ENCODE measurements at places on chromosomes 5 and 9.
A peak's percentile ranks its signal among the peaks of the same experiment; 100 is the strongest.

- DNase-seq: no peak
Measured at GRCh38 chr9:2083479-2083878, 68.3 kb downstream of the SMARCA2 start.

DNA sequence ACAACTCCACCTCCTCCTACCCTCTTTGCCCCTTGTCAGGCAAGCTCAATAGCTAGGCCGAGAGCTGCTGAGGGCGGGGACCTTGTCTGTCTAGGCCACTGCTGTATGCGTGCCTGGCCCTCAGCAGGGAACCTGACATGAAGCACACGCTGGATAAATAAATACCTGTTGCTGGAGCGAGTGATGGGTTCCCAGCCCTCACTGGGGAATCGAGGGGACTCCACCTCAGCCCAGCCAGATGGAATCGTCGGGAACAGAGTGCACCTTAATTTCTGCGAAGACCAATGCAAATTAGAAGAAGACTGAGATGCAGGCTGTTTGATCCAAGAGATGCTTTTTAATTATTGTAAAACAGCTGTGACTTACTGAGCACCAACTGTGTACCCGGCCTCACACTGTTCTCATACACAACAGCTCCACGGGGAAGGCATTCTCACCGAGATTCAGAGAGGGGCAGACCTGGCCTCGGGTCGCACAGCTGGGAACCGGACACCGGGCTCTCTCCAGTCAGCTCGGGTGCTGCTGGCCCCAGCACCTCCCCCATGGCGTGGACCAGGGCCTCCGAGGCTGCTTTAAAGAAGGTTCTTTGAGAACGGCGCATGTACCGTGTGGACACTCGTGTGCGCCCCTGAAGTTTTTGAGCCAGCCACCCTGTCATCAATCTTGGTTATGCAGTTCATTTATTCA lies 109.7 kb upstream of the IER5L start:
- DNase-seq: peak; percentile 69

DNA sequence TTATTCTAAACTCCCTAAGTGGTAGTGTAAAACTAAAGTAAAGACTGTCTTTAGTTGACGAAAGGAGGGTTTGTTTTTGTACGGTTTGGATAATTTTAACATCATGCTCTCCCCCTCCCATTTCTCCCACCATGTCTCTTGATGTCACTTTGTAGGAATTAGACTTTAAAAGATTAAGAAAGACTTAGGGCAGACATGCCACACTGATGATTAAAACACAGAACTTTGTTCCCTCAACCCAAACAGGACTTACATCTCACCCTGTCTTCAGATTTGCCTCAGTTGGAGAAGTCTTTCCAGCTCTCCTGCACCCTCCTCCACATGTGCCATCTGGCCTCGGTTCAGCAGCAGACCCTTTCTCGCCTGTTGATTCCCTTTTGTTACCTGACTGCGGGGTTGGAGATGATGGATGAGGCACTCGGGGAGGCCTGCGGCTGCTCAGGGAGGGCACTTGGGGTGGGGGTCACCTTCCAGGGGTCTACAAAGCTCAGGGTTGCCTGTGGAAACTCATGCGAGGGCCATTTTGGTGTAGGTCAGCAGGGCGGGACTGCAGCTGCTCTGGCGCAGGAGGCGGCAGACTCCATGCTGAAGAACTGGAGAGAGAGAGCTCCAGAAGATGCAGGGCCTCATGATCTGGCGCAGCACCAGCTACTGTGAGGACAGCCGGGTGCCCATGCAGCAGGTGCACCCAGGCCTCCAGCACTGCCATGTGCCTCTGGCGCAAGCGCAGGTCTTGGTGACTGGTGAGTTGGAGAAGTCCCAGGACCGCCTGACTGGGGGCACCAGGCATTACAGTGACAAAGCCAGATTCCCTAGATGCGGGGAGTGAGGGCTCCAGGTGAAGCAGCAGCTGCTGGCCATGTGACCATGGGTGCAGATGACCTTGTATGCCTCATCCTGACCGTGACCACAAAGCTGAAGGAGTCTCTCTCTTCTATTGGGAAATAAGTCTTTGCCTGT lies 24.5 kb upstream of the EXOC3 start:
- DNase-seq: no peak

DNA sequence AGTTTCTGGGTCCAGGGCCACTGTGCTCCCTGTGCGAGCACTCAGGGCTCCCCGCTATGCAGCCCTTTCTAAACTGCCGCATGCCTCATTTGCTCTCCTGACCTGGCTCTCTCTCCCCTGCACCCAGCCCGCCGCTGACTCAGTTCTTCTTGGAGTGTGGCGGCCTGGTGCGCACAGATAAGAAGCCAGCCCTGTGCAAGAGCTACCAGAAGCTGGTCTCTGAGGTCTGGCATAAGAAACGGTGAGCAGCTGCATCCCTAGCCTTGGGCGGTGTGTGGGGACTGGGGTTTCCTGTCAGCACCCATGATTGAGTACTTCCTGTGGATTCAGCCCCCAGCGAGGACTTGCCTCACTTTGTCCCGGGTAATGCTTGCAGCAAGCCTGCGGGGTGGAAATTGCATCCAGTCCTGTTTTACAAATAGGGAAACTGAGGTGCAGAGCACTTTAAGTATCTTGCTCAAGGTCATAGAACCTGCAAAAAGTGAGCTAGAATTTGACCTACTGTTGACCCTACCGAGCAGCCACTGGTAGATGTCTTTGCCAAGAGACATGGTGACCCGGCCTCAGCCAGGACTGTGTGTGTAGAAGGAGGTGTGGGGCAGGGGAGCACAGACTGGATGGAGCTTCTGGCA lies 27.9 kb downstream of the USP20 start:
- no peak for DNase-seq

- DNase-seq: no peak
Measured at GRCh38 chr5:95715799-95716461, 15.2 kb upstream of the RHOBTB3 start.

- no peak for DNase-seq
Measured at GRCh38 chr9:75775166-75775565, 115.3 kb upstream of the PCSK5 start.

- DNase-seq: no peak
Measured at GRCh38 chr5:1418921-1419280, 26.3 kb downstream of the SLC6A3 start.

- DNase-seq: peak; percentile 78
Measured at GRCh38 chr5:55600086-55600485, 65.3 kb upstream of the PLPP1 start.

DNA sequence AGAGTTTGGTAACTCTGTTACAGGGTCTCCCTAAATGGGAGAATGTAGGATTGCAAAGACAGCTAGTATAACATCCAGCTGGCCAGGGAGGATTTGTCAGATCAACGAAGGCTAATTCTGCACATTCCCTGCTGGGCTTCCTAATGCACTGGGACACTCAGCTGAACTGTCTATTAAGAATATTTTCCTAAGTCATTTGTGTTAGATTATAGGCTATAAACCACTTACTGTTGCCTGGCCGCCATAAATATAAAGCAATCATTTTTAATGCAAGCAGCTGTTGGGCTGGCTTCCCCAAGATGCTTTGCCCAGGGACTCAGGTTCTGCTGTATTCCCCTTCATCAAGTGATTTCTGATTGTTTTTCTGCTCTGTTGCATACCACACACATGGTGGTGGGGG lies 35.3 kb upstream of the SLIT3 start:
- no peak for DNase-seq

DNA sequence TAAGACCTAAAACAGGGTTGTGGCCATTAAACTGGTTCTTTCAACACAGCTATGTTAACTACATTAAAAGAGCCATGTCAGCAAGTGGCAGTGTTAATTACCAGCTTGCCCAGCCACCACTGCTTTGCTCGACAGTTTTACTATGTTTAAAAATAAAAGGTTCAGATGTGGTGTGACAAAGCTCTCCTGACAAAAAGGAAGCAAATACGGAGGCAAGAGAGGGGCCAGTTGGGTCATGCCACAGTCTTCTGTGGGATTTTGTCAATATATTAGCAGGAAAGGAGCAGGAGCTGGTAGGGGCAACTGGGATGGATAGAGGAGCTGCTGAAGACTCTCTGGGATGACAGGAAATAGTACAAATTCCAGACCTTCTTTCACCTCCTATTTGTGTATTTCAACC lies 113.5 kb upstream of the PCA3 start:
- no peak for DNase-seq

GRCh38 chr5:143316844-143317631 lies 86.4 kb downstream of the NR3C1 start:
- DNase-seq: no peak

- DNase-seq: no peak
Measured at GRCh38 chr5:162288647-162289296, 221.2 kb downstream of the GABRG2 start.

- no peak for DNase-seq
Measured at GRCh38 chr5:133642153-133642722, 29.9 kb upstream of the FSTL4 start.

Data from vagina (tissue), 2 donors.